ENCODE measurements at places on chromosomes 2 and 18. TPM values are rescaled to one million over a fixed set of nuclear protein-coding genes. Genes with fewer than 3 reads are reported as not detected.

The ROCK1 gene
- total RNA-seq, result 135 TPM

The RIT2 gene
- total RNA-seq, result not detected

The RAB6C gene
- total RNA-seq, result 0.42 TPM

The FAM237A gene
- total RNA-seq, result not detected

The ATP6V1B1 gene
- total RNA-seq, result 0.46 TPM

The PTCD3 gene
- 85.1 TPM for total RNA-seq

Measured in gastroesophageal sphincter (tissue), 4 donors.